Pancreas (tissue), 10 donors: ENCODE measurements at places on chromosomes 11 and 22. TPM values are rescaled to one million over a fixed set of nuclear protein-coding genes. Genes with fewer than 3 reads are reported as not detected.

Gene PANX3
- polyA plus RNA-seq: not detected

- no peaks in the 10 kb centered on the region for H3K36me3 ChIP-seq
- H3K4me1 ChIP-seq: no peaks in the 10 kb centered on the region
- H3K27ac ChIP-seq: no peak overlapping the region
- no peak overlapping the region for H3K4me3 ChIP-seq
These were observed 551.0 kb upstream of the ANO5 start for GRCh38 chr11:21641869-21642268.

DNA sequence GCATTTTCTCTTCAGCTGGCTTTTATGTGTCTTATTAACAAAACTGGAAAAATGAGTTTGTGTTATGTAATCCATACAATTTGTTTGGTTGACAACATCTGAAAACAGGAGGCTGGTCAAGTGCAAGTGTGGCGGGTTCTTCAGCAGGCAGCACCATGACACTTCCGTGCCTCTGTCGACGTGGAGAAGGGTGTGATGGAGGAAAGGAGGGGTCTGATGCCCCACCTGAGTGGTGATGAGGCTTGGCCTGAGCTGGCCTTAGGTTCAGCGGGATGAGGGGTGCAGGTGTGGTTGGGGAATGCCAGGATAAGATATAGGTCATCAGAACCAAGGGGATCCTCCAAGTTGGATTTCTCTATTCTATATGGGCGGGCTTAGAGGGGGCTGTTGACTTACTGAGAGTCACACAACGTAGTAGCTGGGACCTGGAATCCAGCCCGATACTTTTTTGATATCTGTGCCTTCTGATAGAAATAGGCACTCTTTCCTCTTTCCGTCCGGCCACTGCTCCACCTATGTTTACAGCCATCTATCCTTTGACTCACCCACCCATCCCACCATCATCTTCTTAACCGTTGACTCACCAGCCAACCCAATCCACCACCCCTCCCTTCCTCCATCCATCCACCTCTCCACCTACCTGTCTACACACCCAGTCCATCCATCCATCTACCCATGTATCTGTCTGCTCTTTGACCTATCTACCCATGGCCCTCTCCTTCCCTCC lies 29.0 kb downstream of the SHANK3 start:
- H3K4me3 ChIP-seq: no peak overlapping the region
- H3K36me3 ChIP-seq: no peaks in the 10 kb centered on the region
- H3K27me3 ChIP-seq: no peaks in the 10 kb centered on the region
- H3K4me1 ChIP-seq: no peaks in the 10 kb centered on the region
- no peak for DNase-seq

GRCh38 chr11:114438303-114438702 lies 964 bp upstream of the REXO2 start:
- no peaks in the 10 kb centered on the region for H3K27me3 ChIP-seq
- H3K36me3 ChIP-seq: no peaks in the 10 kb centered on the region
- H3K27ac ChIP-seq: no peak overlapping the region
- no peaks in the 10 kb centered on the region for H3K4me1 ChIP-seq

Gene FGF3
- polyA plus RNA-seq: not detected

DNA sequence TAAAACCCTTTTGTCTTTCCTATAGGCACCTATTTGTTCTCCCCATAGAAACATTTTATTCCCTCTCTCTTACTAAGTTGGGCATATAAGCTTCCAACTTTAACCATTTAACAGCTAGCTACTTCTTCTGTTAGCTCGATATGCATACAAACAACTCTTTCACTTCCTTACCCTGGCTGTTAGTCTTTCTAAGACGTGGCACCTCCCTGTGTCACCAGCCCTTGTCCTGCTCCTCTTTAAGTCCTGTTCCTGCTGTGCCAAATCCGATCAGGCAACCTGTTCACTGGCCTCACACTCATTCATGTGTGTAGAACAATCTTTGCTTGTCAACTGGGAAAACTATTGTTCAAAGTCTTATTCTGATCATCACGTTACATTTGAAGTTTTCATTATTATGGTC lies 1376.1 kb upstream of the TENM4 start:
- H3K4me1 ChIP-seq: no peaks in the 10 kb centered on the region
- H3K36me3 ChIP-seq: no peaks in the 10 kb centered on the region
- H3K27ac ChIP-seq: no peak overlapping the region
- no peak overlapping the region for H3K4me3 ChIP-seq
- no peak for DNase-seq

Gene MMP1
- polyA plus RNA-seq: 1.7 TPM

Gene ZNF214
- polyA plus RNA-seq: 0.34 TPM

DNA sequence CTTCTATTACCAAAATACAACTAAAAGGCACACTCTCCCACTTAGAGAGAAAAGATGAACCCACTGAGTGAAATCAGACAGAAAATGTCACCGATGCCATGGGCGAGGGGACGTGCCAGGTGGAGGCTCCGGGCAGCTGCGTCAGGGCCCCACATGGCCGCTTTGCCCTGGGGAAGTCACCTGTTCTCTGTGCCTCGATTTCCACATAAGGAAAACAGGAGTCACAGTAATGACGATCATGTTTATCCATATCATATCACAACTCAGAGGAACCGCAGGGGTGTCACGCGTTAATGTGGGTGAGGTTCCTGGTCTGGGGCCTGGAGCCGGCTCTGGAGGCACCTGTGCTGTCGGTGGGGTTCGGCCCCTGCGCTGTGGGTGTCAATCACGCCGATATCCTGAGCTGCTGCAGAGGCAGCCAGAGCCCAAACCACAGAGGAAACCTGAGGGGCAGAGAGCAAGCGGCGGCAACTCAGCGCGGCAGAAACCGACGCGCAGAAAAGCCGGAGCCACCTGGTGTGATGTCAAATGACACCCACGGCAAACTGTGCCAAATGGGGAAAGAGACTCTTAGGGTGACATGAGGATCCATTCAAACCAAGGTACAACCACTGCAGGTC lies 243.7 kb downstream of the BRD1 start:
- DNase-seq: no peak
- H3K4me1 ChIP-seq: no peaks in the 10 kb centered on the region
- H3K27ac ChIP-seq: no peak overlapping the region
- H3K4me3 ChIP-seq: no peak overlapping the region
- H3K36me3 ChIP-seq: no peaks in the 10 kb centered on the region
- no peaks in the 10 kb centered on the region for H3K27me3 ChIP-seq

- DNase-seq: no peak
- no peak overlapping the region for H3K4me3 ChIP-seq
These were observed 140.9 kb downstream of the TEAD1 start for GRCh38 chr11:12815129-12815480.

- no peaks in the 10 kb centered on the region for H3K36me3 ChIP-seq
- no peak for DNase-seq
- no peaks in the 10 kb centered on the region for H3K27me3 ChIP-seq
- no peak overlapping the region for H3K27ac ChIP-seq
These were observed 66.2 kb downstream of the THAP12 start for GRCh38 chr11:76314741-76315090.

- H3K27me3 ChIP-seq: no peaks in the 10 kb centered on the region
- H3K4me1 ChIP-seq: no peaks in the 10 kb centered on the region
- no peaks in the 10 kb centered on the region for H3K36me3 ChIP-seq
- no peak overlapping the region for H3K27ac ChIP-seq
- DNase-seq: no peak
These were observed 50.4 kb downstream of the CWC15 start for GRCh38 chr11:94923004-94923334.

DNA sequence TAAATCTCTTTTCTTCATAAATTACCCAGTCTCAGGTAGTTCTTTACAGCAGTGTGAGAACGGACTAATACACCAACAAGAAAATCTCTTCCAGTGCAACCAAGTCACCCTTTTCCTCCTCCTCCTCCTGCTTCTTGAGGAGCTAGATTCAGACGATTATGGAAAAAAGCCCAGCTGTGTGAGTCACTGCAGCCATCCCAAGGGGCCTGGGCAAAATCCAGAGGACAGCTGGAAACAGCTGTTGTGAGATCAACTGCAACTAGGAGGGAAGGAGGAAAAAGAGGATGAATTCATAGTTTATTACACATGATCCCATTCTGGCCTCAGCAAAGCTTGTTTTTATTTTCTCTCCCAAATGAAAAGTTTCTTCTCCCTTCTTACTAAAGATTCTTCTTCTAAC lies 32.9 kb downstream of the RBFOX2 start:
- H3K4me1 ChIP-seq: peaks cover 7% of the 10 kb centered on the region
- DNase-seq: peak; percentile 35
- no peak overlapping the region for H3K27ac ChIP-seq
- no peaks in the 10 kb centered on the region for H3K36me3 ChIP-seq

Gene CSNK1E
- polyA plus RNA-seq: 87.2 TPM

Gene MS4A15
- polyA plus RNA-seq: not detected

- H3K27me3 ChIP-seq: no peaks in the 10 kb centered on the region
- H3K36me3 ChIP-seq: no peaks in the 10 kb centered on the region
- no peak overlapping the region for H3K4me3 ChIP-seq
These were observed 12.9 kb downstream of the ADORA2A start for GRCh38 chr22:24440270-24440717.

DNA sequence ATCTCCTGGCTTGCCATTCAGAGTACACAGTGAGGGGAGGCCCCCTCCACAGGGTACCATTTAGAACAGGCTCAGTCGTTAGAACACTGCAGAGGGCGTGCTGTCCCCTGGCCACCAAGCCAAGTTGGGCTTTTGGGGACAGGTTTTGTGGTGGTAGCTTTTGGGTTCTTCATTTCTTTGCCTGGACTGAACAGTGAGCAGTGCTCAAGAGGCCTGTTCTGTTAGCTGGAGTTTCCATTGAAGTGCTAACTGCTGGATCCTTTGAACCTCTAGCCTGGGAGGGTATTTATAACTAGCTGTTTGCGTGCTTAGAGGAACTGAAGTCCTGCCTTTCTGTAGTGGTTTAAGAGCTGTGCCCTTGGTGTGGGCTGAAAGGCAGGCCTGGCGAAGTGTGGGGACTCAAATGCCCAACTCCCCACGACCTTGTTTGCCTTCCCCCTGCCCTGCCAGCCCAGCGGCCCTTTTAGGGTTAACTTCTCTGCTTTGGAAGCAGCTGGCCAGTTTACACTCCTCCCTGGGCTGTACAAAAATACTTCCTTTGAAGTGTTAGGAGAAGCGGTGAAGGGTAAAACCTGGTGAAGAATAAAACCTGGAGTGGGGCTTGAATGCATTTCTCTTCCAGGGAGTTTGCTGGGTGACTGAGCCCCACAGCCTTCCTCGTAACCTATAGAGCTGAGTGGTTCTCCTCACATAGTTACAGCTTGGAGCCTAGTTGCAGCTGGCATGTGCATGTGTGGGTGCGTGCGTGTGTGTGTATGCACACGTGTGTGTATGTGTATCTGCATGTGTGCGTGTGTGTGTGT lies 34.6 kb downstream of the ZNRF3 start:
- H3K36me3 ChIP-seq: no peaks in the 10 kb centered on the region
- peak overlapping the region; percentile 62 for H3K27ac ChIP-seq
- peaks cover 21% of the 10 kb centered on the region for H3K4me1 ChIP-seq
- no peaks in the 10 kb centered on the region for H3K27me3 ChIP-seq
- DNase-seq: peak; percentile 60
- peak overlapping the region; percentile 15 for H3K4me3 ChIP-seq

Gene SHANK2
- 8.4 TPM for polyA plus RNA-seq

GRCh38 chr11:94796863-94797262 lies 28.7 kb downstream of the AMOTL1 start:
- peaks cover 46% of the 10 kb centered on the region for H3K4me1 ChIP-seq
- no peak for DNase-seq
- H3K36me3 ChIP-seq: no peaks in the 10 kb centered on the region
- no peaks in the 10 kb centered on the region for H3K27me3 ChIP-seq
- H3K4me3 ChIP-seq: no peak overlapping the region

GRCh38 chr11:73931039-73931645 lies 19.7 kb upstream of the DNAJB13 start:
- H3K27ac ChIP-seq: no peak overlapping the region
- H3K4me1 ChIP-seq: no peaks in the 10 kb centered on the region
- H3K36me3 ChIP-seq: peaks cover 5% of the 10 kb centered on the region
- peak; percentile 12 for DNase-seq

Gene OR2D2
- not detected for polyA plus RNA-seq

- H3K27me3 ChIP-seq: peaks cover 18% of the 10 kb centered on the region
- DNase-seq: no peak
These were observed 1.1 kb upstream of the SHISA8 start for GRCh38 chr22:41915786-41916493.

- no peaks in the 10 kb centered on the region for H3K27me3 ChIP-seq
- no peaks in the 10 kb centered on the region for H3K4me1 ChIP-seq
- DNase-seq: no peak
- H3K27ac ChIP-seq: no peak overlapping the region
- peak overlapping the region; percentile 42 for H3K4me3 ChIP-seq
These were observed 69.7 kb upstream of the BMAL1 start for GRCh38 chr11:13207665-13208594.

DNA sequence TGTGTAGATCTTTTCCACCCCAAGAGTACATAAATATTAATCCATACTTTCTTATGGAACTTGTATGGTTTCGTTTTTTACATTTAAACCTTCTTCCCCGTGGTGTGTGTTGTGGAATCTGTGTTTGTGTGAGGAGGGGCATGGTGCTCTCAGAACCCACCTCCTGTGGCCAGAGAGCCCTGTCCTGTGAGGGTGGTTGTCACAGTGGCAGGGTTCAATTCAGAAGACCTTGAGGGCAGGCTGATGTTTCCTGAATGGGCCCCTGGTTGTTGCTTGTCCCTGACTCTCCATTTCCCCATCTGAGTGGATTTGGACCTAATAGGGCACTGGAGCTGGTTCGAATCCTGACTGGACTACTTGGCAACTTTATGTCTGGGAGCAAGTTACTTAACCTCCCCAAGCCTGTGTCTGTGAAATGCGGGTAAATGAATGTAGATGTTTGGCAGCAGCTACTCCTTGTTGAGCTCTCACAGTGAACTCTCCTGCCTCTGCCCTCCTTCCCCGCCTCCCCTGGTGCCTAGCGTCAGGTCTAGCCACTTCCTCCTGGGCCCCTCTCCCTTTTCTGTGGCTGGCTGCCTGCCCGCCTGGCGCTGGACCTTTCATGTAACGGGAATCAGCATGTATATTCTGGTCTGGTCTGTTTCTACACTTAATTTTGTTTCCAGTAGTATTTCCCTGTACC lies 7.3 kb downstream of the NEAT1 start:
- H3K27me3 ChIP-seq: no peaks in the 10 kb centered on the region
- H3K4me3 ChIP-seq: no peak overlapping the region
- DNase-seq: peak; percentile 79
- peaks cover 20% of the 10 kb centered on the region for H3K4me1 ChIP-seq

DNA sequence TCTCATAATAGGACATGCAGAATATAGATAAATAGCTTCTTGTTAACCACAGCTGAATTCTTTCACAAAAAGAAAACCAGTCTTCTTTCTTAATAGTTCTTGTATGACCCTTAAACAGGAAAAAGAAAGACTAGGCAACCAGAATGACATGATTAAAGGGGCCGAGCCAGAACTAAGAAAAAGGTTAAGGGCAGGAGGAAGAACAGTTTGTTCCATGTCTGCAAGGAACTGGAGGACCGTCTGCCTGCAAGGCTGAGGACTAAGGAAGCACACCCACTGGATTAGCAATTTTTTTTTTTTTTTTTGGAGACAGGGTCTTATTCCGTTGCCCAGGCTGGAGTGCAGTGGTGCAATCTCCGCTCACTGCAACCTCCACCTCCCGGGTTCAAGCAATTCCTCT lies 26.0 kb upstream of the TMPRSS5 start:
- H3K27me3 ChIP-seq: no peaks in the 10 kb centered on the region
- H3K36me3 ChIP-seq: no peaks in the 10 kb centered on the region
- H3K27ac ChIP-seq: no peak overlapping the region
- H3K4me1 ChIP-seq: no peaks in the 10 kb centered on the region
- H3K4me3 ChIP-seq: no peak overlapping the region

- H3K27ac ChIP-seq: no peak overlapping the region
- no peaks in the 10 kb centered on the region for H3K4me1 ChIP-seq
- H3K4me3 ChIP-seq: no peak overlapping the region
- DNase-seq: no peak
- H3K36me3 ChIP-seq: no peaks in the 10 kb centered on the region
- H3K27me3 ChIP-seq: no peaks in the 10 kb centered on the region
These were observed 219.4 kb downstream of the BRD1 start for GRCh38 chr22:49608228-49608627.

GRCh38 chr11:67433536-67434394 lies 3.7 kb downstream of the PTPRCAP start:
- no peaks in the 10 kb centered on the region for H3K27me3 ChIP-seq
- H3K4me1 ChIP-seq: peaks cover 9% of the 10 kb centered on the region
- no peak for DNase-seq
- H3K27ac ChIP-seq: no peak overlapping the region
- no peak overlapping the region for H3K4me3 ChIP-seq
